ENCODE measurements at places on chromosomes 12 and 14.

DNA sequence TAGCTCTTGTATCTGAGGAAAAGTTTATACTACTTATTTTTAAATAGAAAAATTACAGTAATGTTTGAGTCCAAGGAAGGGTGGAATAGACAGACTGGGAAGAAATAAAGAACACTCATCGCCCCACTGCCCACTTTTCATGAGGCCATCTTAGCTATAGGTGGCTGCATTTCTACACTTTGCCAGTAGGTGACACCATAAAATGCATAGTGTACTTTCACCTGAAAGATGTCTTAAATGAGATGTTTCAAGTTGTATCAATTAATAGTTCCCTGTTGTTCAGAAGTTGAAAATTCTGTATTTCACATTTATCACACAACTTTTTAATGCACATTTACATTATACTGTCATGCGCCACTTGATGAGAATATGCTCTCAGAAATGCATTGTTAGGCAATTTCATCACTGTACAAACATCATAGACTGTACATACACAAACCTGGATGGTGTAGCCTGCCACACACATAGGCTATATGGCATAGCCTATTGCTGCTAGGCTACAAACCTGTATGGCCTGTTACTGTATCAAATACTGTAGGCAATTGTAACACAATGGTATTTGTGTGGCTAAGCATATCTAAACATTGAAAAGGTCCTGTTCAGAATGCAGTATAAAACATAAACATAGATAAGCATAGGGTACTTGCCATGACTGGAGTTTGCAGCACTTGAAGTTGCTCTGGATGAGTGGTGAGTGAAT, 27.6 kb downstream of the PMCH start:
- DNase-seq: peak; percentile 59

DNA sequence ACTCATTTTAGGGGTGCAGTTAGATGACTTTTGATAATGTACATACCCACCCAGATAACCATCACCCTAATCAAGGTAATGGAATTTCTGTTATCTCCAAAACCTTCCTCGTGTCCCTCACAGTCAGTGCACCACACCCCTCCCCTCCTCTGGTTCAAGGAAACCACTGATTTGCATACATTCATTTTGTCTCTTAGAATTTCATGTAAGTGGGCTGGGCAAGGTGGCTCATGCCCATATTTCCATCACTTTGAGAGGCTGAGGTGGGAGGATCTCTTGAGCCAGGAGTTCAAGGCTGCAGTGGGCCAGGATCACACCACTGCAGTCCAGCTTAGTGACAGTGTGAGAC, 15.7 kb downstream of the ADIPOR2 start:
- no peak for DNase-seq

- peak; percentile 62 for DNase-seq
These were observed 184.8 kb downstream of the SLC16A7 start for GRCh38 chr12:59780605-59781135.

- DNase-seq: peak; percentile 24
These were observed 36.0 kb upstream of the TRHDE start for GRCh38 chr12:72236071-72236705.

GRCh38 chr12:86521870-86522269, 265.7 kb upstream of the MGAT4C start:
- no peak for DNase-seq

DNA sequence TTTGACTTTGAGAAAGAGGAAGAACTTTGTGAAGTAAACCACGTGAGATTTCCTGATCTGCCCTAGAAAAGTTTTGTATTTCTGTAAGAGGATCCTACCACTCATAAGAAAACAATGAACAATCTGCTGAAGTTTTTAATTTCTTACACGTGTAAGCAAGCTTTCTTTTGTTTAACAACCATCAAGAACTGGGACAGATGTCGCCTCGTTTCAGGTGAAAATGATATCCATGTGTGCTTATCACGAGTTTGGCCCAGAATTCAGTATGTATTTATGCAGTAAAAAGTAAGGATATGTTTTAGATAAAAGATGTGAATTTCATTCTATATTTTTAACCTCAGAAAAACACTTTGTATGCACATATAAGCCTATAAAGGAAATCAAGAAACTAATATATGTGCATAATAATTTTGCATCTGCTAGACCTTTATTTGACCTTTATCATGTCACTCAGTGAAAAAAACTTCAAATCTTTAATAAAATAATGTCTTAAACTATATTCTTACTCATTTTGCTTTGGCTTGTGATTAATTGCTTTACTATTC, 56.9 kb upstream of the DHRS4 start:
- DNase-seq: no peak

DNA sequence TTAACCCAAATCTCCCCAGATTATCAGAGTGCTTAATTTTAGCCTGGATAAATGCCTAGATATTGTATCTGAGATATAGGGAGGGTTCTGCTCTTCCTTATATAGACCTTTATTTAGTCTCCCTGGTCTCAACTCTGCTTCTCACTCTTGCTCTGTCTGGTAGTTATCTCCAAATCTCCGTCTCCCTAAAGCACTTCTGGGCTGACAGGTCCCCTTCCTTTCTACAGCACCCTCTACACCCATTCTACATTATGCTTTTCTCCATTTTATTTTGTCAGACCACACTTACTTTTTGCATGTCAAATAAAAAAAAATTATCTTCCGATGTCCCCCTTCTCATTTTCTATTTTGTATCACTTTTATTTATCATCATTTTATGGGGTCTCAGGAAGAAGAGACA, 2.0 kb upstream of the ERC1 start:
- DNase-seq: no peak

DNA sequence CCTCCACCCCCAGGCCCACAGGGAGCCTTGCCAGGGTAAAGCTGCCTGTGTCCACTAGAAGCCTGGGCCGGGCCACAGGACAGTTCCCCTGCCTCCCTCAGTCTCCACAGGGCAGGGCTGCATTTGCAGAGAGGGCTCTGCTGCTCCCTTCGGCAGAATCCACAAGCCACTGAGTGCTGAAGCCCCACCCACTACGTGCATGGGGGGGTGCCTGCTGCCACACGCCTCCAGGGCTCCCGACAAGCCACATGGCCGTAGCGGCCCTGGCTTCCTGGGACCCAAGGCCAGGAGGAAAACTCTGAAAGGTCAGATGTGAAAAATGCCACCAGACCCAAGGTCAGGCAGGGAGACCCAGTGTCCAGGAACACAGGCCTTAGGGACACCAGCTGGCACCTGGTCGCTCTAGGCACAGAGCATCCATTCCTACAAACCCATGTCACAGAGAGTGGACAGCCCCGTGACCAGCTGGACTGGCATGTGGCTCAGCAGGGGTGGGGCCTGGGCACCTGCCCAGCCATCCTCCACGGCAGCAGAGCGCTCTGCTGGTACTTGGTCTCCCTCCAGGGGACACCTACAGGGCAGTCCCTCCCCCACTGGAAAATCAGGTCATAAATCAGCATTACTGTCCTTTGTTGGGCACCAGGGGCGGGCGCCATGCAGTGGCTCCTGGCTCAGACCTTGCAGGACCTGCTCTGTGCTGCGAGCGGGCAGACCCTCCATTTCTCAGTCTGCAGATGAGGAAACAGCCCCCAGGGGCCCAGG, 42.9 kb downstream of the CCDC85C start:
- no peak for DNase-seq
